Smooth muscle cell of trachea (primary cell): ENCODE measurements at places on chromosomes 16 and 17. TPM values are rescaled to one million over a fixed set of nuclear protein-coding genes. Genes with fewer than 3 reads are reported as not detected.

The MYH3 gene
- total RNA-seq = 0.33 and 0.44 TPM in 2 replicates

The CCDC78 gene
- 1.6 and 3.8 TPM in 2 replicates for total RNA-seq

The MAP3K3 gene
- 36.4 TPM in 2 replicates for total RNA-seq

The SDR42E2 gene
- not detected in 2 replicates for total RNA-seq

The GDPD3 gene
- total RNA-seq = 1.6 and 2.6 TPM in 2 replicates

The C17orf100 gene
- total RNA-seq = 0.58 and 1.2 TPM in 2 replicates

The SHISA9 gene
- total RNA-seq = under 0.01 TPM in 1 of 2 replicates, not detected in the other

The CRHR1 gene
- not detected in 2 replicates for total RNA-seq

The PPP1R27 gene
- total RNA-seq = 0.17 TPM in 1 of 2 replicates, not detected in the other

The IRF8 gene
- total RNA-seq = not detected in 2 replicates

The OR3A2 gene
- 0.50 TPM in 1 of 2 replicates, not detected in the other for total RNA-seq

The PDILT gene
- not detected in 2 replicates for total RNA-seq

The OR1F1 gene
- total RNA-seq = not detected in 2 replicates

The CD300A gene
- total RNA-seq = 0.50 TPM in 1 of 2 replicates, not detected in the other

The MYL4 gene
- not detected in 2 replicates for total RNA-seq

The TBC1D3B gene
- total RNA-seq = 1.5 and 3.6 TPM in 2 replicates

The NUBP1 gene
- total RNA-seq = 18.2 and 23.6 TPM in 2 replicates

The CACNG4 gene
- not detected in 2 replicates for total RNA-seq

The NKD1 gene
- total RNA-seq = under 0.01 TPM in 2 replicates

The OR1A1 gene
- not detected in 2 replicates for total RNA-seq

The C1QTNF1 gene
- 6.3 and 79.2 TPM in 2 replicates for total RNA-seq

The HSPB9 gene
- not detected in 2 replicates for total RNA-seq

The BIRC5 gene
- 12.6 and 90.8 TPM in 2 replicates for total RNA-seq

The MYOCD gene
- total RNA-seq = under 0.01 TPM in 1 of 2 replicates, not detected in the other

The ORAI3 gene
- 59.5 and 97.1 TPM in 2 replicates for total RNA-seq

The DRC3 gene
- total RNA-seq = 0.83 and 1.2 TPM in 2 replicates

The TEDC2 gene
- total RNA-seq = 1.5 and 6.3 TPM in 2 replicates

The SLC6A2 gene
- total RNA-seq = not detected in 2 replicates

The TMEM238L gene
- not detected in 2 replicates for total RNA-seq

The NEUROD2 gene
- not detected in 2 replicates for total RNA-seq

The TEX19 gene
- not detected in 2 replicates for total RNA-seq

The ZNF785 gene
- total RNA-seq = 6.4 and 8.3 TPM in 2 replicates

The ERBB2 gene
- total RNA-seq = 37.1 and 50.3 TPM in 2 replicates

The KRTAP2-1 gene
- total RNA-seq = not detected in 2 replicates

The TIMP2 gene
- 176 and 207 TPM in 2 replicates for total RNA-seq

The ADORA2B gene
- total RNA-seq = 11.2 and 24.5 TPM in 2 replicates

The HAGHL gene
- total RNA-seq = 16.4 and 21.5 TPM in 2 replicates

The COG8 gene
- 43.3 and 73.3 TPM in 2 replicates for total RNA-seq

The ABCC11 gene
- 0.33 and 0.44 TPM in 2 replicates for total RNA-seq

The FMNL1 gene
- total RNA-seq = 12.1 and 19.5 TPM in 2 replicates

The FBXL16 gene
- total RNA-seq = 0.17 and 0.29 TPM in 2 replicates

The PDIA2 gene
- total RNA-seq = not detected in 2 replicates

The PRSS27 gene
- total RNA-seq = 0.58 and 1.3 TPM in 2 replicates

The OR4D1 gene
- total RNA-seq = under 0.01 TPM in 1 of 2 replicates, not detected in the other

The KRT17 gene
- 1.5 and 15.1 TPM in 2 replicates for total RNA-seq

The TAT gene
- not detected in 2 replicates for total RNA-seq

The TMEM204 gene
- 9.0 and 10.1 TPM in 2 replicates for total RNA-seq

The SHISA6 gene
- under 0.01 TPM in 1 of 2 replicates, not detected in the other for total RNA-seq

The KRTAP9-8 gene
- not detected in 2 replicates for total RNA-seq

The NPIPB9 gene
- 2.0 and 3.2 TPM in 2 replicates for total RNA-seq

The LGALS9B gene
- total RNA-seq = not detected in 2 replicates
